ENCODE measurements at places on chromosomes 5 and 9.
A peak's percentile ranks its signal among the peaks of the same experiment; 100 is the strongest.

- no peak for DNase-seq
Measured at GRCh38 chr5:60332244-60333004, 367.5 kb downstream of the DEPDC1B start.

DNA sequence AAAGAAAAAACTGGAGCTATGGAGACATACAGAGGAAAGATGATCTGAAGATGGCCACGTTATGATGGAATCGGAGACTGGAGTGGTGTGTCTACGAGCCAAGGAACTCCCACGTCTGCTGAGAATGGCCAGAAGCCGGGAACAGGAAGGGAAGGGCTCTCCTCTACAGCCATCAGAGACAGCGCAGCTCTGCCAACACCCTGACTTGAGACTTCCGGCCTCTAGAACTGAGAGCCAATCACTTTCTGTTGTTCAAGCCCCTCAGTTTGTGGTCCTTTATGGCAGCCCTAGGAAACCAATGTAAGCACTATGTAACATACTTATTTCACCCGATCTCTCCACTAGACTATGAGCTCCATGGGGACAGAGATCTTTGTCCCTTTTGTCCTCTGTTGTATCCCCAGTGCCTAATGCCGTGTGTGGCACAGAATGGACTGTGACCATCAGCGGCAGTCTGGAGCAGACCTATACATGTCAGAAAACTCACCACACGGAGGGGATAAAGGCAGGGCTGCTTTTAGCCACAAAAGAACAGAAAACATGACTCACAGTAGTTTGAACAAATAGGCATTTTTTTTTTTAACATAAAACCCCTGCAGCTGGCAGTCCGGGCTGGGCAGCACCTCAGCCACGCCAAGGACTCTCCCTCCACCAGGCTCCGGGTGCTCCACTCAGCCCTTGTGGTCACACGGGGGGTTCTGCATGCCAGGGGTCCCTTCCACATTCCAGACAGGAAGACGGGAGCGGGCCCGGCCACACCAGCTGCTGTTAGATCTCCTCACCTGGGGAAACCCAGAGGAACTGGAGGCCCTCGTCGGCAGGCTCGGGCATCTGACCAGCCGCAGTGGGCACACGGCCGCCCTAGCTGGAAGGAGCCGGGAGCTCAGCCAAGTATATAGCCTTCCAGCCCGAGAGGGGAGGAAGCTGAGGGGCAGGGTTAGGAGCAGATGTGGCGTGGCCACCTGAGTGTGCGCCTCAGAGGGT, 16.1 kb upstream of the MXD3 start:
- DNase-seq = peak; percentile 58

DNA sequence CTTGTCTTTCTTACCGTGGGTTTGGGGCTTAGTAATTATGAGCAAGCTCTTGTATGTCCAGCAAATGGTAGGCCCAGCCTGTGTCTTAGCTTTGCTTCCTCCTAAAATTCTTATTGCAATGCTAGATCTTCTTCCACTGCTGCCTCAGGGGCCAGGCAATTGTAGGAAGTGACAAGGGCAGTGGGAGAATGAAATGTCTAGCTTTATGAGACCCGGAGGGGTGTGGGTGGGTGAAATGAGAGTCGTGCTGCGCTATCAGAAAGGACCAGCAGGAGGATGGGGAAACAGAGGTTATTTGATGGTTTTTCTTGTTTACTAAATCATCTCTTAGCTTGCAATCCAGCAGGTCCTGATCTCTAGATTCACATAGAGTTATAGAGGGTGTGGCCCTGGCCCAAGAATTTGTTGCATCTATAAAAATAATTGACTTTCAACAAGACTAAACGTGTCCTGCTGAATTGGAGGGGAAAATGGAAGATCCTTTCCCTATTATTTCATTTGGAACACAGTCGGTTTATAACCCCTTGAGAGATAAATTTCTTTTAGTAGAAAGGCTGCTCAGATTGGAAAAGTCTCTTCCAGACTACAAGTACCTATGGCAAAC, 43.7 kb downstream of the ZNF366 start:
- DNase-seq = no peak

GRCh38 chr5:66291771-66292170, 147.7 kb downstream of the SREK1 start:
- no peak for DNase-seq

GRCh38 chr9:80948066-80948465, 741.3 kb downstream of the TLE1 start:
- DNase-seq = no peak

DNA sequence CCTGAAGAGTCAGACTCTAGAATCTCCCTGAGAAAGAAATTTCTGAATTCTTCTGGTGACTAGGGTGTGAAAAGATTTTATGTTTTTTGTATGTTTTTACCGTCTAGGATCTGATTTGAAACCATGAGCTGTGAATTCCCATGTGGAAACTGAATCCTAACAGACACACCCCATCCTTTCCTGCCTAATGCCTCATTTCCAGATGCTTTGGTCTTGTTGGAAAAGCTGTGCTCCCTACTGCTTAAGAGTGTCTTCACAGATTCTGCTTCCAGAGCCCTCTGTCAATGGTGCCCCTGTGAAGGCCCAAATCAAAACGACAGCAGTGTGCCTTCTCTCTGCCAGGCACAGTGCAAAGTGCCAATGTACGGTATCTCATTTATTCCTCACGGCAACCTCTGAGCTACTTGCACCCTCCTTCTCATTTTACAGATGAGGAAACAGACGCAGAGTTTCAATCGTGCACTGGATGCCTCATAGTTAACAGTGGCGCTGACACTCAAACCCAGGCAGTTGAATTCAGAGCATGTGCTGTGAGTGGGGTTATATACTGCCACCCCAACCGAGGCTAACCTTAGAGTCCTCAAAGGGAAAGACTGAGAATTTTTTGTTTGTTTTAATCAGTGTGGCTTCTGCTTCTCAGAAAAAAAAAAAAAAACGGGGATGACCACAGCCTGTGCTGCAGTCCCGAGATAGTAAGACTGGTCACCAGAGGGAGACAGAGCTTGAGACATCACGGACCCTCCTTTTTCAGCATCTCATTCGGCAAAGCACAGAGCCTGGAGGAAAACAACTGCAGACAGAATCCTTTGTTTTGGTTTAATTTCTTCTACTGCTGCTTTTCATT, 188.4 kb downstream of the SNCAIP start:
- peak; percentile 10 for DNase-seq

DNA sequence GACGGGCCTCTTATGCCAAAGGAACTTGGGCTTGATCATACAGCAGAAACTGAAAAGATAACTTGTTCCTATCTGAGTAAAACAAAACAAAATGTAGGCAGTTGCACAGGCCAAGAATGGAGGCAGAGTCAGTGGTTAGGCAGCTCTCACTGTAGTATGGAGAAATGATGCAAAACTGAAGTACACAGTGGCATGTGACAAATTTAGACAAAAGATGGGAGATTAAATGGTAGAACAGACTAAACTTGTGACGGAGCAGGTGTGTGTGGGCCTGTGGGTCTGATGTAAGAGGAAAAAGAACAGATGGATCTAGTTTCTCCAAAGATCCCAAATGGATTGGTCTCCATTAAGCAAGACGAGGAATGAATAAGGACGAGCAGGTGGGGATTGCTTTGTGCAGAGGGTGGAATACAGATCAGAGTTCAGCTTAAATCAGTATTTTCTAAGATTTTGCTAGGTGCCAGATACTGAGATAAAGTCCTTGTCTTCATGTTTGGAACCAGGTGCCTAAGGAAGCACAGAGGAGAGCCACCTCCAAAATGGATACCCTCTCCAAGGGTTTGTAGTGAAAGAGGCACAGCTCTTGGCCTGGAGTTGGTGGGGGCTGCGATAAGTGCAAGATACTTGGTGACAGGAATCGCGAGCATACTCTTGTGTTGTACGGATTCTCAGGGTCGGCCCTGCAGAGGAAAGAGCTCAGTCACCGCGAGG, 722 bp upstream of the DCP2 start:
- DNase-seq = no peak

GRCh38 chr9:5095795-5096194, 89.6 kb downstream of the INSL6 start:
- no peak for DNase-seq

- DNase-seq = no peak
Measured at GRCh38 chr9:38295764-38296163, 96.7 kb upstream of the ALDH1B1 start.

DNA sequence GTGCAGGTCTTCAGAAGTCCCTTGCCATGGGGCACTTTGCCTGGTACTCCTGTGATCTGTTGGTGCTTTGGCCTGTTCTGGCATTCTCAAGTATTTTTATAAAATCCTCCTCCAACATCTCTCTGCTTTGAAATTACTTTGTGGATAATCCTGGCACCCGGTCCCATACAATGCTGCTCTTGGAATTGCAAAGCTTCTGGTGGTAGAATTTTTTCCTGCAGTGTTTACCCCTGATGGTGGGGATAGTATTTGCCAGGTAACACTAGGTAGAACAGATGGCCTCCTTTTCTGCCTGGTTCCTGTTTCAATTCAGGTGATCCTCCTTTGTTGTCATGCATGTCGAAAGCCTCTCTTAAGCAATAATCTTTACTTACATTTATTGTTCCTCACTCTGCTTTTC, 109.8 kb upstream of the ATP10B start:
- no peak for DNase-seq

DNA sequence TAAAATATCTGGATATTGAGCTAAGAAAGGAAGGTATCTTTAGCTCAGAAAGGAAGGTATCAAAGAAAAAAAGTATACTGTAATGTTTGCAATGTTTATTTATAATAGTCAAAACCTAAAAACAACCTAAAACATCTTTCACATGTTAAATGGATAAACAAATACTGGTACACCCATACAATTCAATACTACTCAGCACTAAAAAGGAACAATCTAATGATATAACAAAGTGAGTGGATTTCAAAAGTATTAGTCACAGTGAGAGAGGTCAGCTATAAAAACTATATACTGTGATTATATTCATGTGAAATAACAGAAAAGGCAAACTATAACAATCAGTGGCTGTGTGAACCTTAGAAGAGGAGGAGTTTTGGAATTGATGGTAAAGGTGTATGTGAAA, 455.0 kb upstream of the FTMT start:
- DNase-seq = no peak

DNA sequence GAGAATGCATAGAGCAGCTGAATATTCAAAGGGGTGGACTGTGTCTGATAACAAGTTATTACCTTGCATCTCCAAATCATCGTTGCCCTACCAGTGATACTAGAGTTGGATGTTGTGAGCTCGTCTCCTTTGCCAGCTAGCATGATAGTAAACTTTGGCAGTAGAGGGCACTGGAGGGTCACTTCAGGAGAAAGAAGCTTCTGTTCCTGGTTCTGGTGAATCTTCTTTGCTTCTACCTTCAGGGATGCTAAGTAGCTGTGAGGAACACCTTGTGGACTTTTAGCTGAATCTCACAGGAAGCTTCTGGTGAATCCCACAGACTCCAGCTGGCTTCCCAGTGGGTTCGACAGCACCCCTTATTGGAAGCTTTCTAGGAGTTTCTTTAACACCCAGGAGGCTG, 626.6 kb upstream of the SGCD start:
- peak; percentile 60 for DNase-seq

DNA sequence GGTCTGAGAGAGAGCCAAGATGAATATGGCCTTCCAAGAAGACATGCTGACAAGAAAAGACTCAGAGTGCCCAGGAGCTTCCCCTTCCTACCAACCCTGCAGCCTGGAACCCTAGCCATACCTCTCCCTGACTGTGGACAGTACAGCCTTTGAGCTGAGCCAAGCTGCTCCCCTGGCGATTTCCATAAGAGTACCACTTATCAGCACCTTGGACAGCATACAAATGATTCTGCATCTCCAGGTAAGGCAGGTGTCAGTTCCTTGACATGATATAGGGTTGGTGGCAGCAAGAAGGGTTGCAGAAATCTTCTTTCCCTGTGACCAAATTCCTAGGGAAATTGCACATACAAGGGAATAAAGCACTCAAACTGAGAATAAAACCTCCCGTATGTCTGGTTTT, 58.3 kb downstream of the MFAP3 start:
- DNase-seq = no peak

DNA sequence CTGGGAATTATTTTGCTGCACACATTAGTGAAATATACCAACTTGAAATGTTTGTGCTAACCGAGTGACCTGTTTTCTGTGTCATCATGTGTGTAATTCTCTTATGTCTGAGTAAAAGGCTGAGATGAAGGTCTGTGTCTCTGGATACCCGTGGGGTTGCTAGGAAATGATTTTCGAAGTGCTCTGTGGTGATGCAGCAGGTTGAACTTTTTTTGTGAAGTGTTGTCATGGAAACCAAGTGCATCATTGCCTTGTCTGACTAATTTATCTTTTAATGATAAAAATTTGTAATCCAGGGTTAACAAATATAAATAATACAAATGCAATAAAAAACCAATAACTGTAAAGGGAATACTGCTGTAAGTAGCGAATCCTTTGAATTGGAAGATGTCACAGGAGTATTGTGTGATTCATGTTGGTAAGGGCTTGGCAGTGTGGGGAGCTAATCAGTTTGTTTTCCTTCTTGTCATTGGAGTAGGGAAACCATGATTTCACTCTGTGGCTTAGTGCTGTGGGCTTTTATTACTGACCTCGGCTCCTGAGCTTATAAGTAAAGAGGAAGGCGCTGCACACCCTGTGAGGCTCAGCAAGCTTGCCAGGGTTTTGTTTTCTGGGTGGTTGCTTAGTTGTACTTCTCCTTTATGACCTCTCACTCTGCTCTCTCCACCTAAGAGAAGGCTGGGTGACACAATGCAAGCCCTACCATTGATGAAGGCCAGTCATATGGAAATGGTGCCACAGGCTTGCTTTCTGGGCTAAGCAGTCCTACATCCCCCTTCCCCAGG, 22.3 kb downstream of the PDE8B start:
- DNase-seq = peak; percentile 16

DNA sequence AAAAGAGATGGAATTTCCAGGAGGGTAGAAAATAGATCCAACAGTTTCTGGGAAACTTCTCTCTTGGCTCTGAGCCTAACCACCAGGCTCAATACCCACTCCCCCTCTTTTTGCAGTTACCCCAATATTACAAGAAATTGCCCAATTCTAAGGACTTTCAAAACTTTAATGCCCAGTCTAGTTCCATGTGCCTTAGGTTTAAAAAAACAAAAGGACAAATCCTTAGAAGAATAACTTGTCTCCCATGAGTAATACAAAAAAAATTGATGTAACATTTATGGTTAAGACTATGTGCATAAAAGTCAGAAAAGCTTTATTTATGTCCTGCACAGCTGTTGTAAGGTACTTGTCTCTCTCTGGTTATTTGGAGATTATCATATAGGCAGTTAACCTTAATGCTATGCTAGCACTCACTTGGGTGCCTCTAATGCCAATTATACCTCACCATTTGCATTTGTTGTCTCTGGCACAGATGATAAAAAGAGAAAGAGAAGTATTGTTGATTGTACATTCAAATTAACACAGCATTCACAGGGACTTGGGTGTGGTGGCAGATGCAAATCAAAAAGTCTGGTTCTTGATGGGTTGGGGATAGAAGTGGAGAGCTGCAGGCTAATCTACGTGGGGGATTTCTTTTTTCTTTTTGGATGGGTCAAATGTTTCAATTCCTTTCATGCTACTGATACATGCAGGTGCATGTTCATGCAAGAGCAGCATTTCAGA, 159.4 kb downstream of the PIK3R1 start:
- no peak for DNase-seq
